Naive thymus-derived CD8-positive, alpha-beta T cell (primary cell): ENCODE measurements at places on chromosomes 3 and 15. TPM values are rescaled to one million over a fixed set of nuclear protein-coding genes. Genes with fewer than 3 reads are reported as not detected.

GRCh38 chr15:23576061-23576460 is 10.6 kb downstream of the MKRN3 start:
- no peak for DNase-seq

GRCh38 chr3:106629215-106629832 is 747.9 kb upstream of the CCDC54 start:
- no peak for DNase-seq

Gene ARL14
- total RNA-seq, result not detected

Gene APPL1
- total RNA-seq, result 34.7 TPM

Gene ERC2
- not detected for total RNA-seq
